ENCODE measurements at places on chromosomes 5 and 9. TPM values are rescaled to one million over a fixed set of nuclear protein-coding genes. Genes with fewer than 3 reads are reported as not detected.

TSSK1B gene
- 0.23 TPM for total RNA-seq

LHX6 gene
- 9.1 TPM for total RNA-seq

GRIA1 gene
- 2.9 TPM for total RNA-seq

DNA sequence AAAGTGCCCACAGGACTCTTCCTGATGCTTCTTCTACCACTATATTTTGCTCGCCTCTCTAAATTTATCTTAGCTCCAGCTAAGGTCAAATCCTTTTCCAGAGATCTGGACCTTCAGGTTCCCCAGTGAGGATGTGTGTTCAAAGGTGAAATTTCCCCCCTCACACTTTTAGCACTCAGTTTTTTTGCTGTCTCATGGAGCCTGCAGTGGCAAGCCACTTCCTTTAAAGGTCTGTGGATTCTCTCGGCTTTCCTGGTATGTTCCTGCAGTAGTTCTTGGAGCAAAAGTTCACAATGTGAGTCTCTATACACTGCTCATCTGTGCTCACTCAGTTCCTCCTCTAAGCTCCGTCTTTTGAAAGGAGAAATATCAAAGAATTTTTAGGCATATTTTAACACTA lies 181.4 kb downstream of the LURAP1L start:
- H3K27me3 ChIP-seq: no peaks in the 10 kb centered on the region
- H3K4me1 ChIP-seq: no peaks in the 10 kb centered on the region
- H3K36me3 ChIP-seq: no peaks in the 10 kb centered on the region

CDH18 gene
- total RNA-seq: not detected

DNA sequence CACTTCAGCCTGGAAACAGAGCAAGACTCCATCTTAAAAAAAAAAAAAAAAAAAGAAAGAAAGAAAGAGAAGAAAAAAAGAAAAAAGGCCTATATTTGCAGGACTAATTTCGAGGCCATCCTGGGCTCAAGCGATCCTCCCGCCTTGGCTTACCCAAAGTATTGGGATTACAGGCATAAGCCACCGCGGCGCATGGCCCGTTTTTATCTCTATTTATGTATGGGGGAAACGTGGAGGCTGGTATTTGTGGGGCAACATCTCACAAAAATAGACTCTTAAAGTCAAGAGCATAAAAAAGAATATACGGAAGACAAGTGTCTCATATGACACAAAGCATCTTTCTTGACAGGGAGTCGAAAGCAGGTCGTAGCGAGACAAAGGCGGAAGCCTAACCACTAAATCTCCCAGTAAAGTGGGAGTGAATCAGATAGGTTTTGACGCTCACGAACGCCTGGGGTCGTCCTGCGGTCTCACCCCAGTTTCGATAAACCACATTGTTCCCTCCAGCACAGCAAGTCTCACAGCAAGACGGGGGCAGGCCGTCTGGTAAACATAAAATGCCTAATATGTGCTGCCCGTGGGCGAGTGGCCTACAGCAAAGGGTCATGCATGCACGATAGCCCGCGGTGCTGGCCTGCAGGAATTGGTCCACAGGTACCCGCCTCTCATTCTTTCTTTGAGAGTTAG lies 1.8 kb upstream of the TRIM41 start:
- peaks cover 4% of the 10 kb centered on the region for H3K4me1 ChIP-seq
- H3K27ac ChIP-seq: no peak overlapping the region
- H3K27me3 ChIP-seq: peaks cover 18% of the 10 kb centered on the region
- H3K4me3 ChIP-seq: no peak overlapping the region
- DNase-seq: no peak
- H3K36me3 ChIP-seq: no peaks in the 10 kb centered on the region

ZDHHC21 gene
- 21.7 TPM for total RNA-seq

OLFM1 gene
- 21.2 TPM for total RNA-seq
